ENCODE measurements at places on chromosomes 2 and 18. TPM values are rescaled to one million over a fixed set of nuclear protein-coding genes. Genes with fewer than 3 reads are reported as not detected.

MALT1 gene
- 31.4 TPM for polyA plus RNA-seq

SIX3 gene
- polyA plus RNA-seq = not detected

SLC23A3 gene
- polyA plus RNA-seq = 20.3 TPM

GAL3ST2 gene
- 0.56 TPM for polyA plus RNA-seq

ANO7 gene
- polyA plus RNA-seq = 2.6 TPM

DNA sequence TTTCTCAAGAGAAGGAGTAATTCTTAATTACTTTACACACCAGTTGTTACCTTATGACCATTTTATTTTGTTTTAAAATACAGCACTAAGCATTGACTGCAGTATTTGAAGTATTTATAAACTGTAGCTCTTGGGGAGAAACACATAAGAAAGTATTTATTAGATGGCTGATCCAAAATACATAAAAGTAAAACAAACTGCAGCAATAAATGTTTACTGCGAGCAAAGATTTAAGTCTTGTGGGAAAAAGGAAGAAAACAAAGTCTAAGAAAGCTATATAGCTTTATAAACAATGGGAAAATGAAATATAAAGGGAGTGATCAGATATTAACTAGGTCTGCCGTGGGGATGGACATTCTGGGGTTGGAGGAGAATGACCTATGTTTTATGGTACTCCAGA lies 347.2 kb upstream of the ZC3H15 start:
- no peak for DNase-seq

DNA sequence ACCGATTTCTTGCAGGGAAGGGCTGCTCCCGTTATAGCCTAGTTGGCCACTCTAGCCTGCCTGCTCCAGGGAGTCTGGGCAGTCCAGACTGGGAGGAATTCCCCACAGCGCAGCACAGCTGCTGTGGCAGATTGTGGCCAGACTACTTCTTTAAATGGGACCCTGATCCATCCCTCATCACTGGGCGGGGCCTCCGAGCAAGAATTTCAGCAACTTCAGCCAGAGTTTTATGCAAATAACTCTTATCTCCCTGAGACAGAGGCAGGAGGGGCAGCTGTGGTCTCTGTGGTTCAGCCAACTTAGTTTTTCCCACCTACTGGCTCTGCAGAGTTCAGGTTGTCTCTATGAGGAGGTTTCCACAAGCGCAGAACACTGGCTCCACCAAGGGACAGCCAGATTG lies 1583.2 kb downstream of the SUCLG1 start:
- DNase-seq = no peak

DNA sequence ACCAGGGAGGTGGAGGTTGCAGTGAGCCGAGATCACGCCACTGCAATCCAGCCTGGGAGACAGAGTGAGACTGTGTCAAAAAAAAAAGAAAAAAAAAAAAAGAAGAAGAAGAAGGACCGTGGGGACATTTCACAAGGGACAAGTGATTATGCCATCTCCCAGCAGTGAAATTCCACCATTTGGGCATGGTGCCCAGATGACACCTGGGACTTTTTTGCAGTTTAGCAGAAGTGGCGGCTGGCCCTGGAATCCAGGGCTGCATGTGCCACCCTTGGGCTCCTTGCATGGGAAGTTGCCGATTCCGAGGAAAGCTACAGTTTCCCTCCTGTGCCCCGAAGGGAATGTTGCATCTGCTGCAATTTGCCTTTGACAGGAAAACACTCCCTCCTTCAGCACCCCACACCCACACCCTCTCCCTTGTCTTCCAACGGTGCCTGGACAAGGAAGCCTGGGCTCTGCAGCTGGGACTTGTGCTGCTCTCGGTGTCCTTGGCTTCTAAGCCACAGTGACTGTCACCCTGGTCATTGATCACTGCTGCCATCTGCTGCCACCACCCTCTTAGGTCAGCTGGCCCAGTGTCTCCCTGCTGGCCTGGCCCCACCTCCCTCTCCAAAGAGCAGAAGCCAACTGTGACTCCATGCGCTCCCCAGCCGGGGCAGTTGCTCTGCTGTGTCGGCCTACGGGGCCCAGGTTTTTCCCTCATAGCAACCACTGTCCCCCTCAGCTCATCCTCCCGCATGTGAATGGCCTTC lies 56.4 kb upstream of the LRRC30 start:
- DNase-seq = no peak

DNA sequence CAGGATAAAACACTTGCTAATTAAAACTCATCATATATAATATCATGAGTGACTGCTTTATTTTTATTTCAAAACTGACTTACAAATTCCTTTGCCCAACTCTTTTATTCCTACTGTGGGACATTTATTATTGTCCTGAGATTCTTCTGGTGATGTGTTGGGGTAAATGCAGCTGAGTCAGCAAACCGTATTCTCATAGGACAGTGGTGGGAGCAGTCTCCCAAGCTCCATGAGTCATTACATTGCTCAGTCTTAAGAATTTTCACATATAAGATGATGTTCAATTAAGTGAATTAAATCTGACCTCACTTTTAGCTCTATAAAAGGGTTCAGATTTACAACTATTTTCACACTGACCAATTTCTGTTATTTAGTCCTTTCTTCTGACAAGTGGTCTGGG lies 1530.7 kb downstream of the LRP1B start:
- DNase-seq = no peak

DNA sequence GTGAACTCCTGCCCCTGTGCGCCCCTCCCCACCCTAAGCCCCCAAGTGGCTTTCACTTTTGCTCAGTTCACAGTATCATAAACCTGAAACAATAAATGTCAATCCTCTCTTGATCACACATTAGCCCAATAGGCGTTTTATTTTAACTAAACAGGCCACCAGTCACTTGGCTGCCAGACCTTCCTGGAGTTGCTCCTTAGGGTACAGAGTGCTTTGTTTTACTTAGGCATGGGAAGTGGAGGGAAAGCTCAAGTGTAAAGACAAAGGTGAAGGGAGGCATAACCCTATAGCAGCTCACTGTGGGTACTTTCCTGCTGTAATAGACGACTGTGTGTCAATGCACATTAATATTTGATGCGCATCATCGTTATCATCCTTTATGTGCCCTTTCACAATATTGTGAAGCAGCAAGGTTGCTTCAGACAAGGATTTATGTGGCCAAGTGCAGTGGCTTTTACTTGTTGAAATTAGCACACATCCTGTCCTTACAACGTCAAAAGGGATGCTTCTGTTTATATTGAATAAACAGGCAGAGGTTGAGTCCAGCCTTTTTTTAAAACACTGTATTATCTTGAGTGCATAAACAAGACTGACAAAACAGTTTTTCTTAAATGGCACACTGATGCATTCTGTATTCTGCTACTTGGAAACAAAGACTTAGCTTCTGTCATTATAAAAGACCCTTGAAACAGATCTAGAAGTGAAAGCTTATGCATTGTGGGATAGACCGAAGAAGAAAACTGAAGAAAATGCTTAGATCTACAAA lies 168.5 kb downstream of the TMEFF2 start:
- no peak for DNase-seq

- no peak for DNase-seq
These were observed 795 bp upstream of the SETBP1 start for GRCh38 chr18:44679914-44680272.

DNA sequence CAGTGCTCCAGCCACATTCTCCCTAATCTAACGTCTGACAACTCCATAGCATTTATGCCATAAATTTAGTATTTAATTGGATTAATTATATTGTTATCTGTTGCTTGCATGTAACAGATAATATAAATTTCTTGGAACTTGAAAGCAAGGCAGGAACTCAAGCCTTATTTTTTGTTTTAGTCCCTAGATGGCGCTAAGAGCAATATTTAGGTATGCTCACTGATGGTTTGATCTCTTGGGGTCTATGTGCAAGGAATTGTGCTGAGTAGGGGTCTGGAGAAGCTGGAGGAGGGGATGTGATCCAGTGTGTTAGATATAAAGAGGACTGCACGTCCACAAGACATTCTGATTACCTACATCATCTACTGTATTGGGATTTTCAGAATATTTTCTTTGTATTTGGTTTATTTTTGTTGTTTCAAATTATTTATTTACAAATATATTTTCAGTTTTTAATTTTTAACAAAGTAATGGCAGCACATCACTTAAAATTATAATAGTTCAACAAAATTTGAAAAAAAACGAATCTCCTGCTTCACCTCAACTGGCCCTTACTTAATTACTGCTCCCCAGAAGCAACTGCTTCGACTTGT lies 32.8 kb downstream of the KATNAL2 start:
- DNase-seq = no peak

- DNase-seq = no peak
These were observed 206.3 kb downstream of the LTBP1 start for GRCh38 chr2:33153008-33153407.

DNA sequence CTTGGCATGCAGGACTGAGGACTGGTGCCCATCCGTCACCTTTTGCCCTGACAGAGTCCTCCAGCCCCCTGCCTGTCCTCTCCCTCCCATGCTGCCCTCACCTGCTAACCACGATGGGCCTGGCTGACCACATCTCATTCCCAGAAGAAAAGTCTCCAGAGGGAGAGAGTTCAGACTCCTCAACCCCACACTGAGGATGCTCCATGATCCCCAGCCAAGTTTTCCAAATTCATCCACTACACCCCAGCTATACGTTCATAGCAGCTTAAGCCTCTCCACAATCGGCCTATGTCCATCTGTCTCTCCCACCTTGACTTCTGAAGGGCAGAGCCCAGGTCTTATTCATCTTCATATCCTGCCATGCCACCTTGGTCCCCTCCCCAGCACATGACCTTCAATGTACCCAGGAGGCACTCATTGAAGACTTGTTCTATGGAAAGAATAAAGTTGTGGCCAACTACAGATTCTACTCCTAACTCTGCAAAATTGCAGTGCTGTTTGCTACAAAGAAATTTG lies 115.6 kb upstream of the ID2 start:
- no peak for DNase-seq

- no peak for DNase-seq
These were observed 155.9 kb upstream of the CAPN13 start for GRCh38 chr2:30963184-30963583.

Measured in right renal pelvis (tissue), 4 donors.